Stimulated activated CD8-positive, alpha-beta memory T cell treated with anti-CD3 and anti-CD28 coated beads, Interleukin-15, amount 100 ng/mL, for 1 hour (primary cell): ENCODE measurements at places on chromosomes 6 and 20.
A peak's percentile ranks its signal among the peaks of the same experiment; 100 is the strongest.

DNA sequence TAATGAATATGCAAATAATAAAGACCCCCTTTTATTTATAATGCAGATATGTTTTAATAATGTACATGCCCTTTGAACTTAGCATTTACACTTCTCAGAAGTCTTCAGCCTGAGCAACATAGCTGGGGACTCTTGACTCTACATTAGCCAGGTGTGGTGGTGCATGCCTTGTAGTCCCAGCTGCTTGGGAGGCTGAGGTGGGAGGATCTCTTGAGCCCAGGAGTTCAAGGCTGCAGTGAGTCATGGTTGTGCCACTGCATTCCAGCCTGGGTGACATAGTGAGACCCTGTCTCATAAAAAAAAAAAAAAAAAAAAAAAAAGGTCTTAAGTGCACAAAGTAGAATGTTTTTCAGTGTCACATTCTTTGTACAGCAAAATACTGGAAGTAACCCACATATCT is 17.3 kb upstream of the MAPK13 start:
- no peak for DNase-seq

- no peak for DNase-seq
Measured at GRCh38 chr20:58088105-58088504, 140.3 kb downstream of the ANKRD60 start.

GRCh38 chr20:53934421-53935343 is 135.7 kb downstream of the BCAS1 start:
- no peak for DNase-seq

DNA sequence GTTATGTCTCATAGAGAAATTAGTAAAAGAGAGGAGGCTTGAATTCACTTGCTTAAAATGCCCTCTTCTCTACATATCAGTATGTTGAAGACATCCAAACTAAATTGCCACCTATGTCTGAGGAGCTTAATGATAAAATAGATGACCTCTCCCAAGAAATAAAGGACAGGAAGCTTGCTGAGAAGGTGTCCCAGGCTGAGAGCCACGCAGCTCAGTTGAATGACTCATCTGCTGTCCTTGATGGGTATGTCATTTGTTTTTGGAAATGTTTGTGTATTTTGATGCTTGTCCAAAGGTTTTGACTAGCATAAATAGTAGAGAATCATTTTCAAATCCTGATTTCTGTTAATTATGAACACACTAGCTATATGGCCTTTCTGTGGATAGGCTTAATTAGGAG is 307.7 kb downstream of the ARHGAP18 start:
- DNase-seq = no peak

GRCh38 chr6:51049983-51050877 is 231.6 kb downstream of the TFAP2B start:
- no peak for DNase-seq

GRCh38 chr6:73452107-73452461 is at the start of gene CGAS:
Gene CGAS, minus strand, starts transcription at chr6:73452297. Its CDS starts 116 bp downstream, at chr6:73452181.
- peak; percentile 52 for DNase-seq

- DNase-seq = no peak
Measured at GRCh38 chr6:88492241-88492640, 326.1 kb upstream of the CNR1 start.

DNA sequence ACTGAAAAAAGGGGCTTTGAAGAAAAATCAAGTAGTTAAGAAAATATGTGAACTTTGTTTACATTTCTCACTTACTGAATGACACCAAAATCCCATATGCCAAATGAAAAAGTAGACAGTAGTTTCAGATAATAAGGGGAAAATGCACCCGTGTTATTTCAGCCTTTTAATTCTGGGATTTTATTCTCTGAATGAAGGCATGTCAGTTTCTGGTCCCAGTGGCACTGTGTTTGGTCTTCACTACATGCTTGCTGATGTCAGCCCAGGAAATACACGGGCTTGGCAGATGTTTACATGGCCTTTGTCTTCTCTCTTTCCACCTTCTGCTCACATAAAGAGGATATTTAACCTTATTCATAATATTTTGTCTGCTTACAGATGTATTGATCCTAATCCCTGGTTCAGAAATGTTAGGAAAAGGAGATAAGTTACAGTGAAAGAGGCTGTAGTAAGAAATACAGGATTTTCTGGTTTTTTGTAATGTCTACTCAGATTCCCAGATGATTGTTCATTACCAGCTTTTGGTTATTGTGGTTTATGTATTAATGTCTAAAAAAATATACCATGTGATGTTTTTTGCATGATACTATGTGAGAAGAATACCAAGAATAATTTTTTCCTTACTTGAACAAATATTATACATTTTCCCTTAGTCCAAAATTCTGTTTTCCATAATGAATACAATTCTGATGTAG is 27.7 kb downstream of the DSE start:
- no peak for DNase-seq

DNA sequence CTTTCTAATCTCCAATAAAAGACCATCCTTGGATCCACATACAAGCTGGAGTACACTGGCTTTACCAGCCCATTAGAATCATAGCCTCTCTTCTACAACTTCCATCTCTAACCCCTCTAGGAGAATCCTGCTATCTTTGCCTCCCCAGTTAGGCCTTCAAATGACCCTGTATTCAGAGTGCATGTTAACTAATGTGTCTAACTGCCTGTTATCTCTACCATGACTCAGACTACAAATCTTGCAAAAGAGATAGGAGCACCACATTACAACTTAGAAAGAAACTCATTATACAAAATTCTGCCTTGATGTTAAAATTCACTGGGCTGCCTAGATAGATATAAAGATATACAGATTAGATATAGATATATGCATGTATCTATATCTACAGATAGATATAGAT is 28.2 kb downstream of the GPR63 start:
- no peak for DNase-seq

DNA sequence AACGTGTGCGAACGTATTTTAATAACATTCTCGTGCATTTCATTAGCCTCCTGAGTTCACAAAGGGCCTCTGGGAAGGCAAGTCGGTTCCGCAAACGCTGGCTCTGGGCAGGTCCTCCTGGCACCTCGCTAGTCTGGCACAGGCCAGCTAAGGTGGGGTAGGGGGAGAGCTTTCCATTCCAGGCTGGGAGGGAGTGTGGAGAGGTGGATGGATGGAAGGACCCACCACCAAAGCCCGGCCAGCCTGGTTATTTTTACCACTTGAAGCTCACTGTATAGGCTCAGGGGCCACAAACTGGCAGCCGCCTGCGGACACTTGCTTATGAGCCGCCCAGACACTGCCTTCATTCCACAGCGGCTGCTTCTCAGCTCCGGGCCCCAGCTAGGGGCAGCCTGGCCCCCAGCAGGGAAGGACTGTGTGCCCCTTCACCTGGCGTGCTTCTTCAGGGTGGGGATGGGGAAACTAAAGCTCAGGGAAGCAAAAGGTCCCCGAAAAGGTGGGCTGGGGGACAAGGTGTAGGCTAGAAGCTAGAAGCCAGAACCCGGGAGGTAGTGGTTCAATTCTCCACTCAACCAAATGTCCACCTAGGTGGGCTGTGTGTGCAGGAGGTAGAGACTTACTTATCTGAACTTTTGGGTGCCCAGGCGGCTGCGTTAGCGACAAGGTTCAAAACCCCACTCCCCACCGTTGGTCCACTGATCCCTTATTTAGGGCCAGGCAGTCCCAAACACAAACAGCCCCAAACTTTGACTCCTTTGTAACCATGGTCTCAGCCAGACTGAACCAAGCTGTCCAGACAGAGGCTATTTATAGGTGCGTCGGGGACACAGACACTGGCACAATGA is 1.7 kb downstream of the PMEPA1 start:
- DNase-seq = no peak
